ENCODE measurements at places on chromosomes 5 and 9.

DNA sequence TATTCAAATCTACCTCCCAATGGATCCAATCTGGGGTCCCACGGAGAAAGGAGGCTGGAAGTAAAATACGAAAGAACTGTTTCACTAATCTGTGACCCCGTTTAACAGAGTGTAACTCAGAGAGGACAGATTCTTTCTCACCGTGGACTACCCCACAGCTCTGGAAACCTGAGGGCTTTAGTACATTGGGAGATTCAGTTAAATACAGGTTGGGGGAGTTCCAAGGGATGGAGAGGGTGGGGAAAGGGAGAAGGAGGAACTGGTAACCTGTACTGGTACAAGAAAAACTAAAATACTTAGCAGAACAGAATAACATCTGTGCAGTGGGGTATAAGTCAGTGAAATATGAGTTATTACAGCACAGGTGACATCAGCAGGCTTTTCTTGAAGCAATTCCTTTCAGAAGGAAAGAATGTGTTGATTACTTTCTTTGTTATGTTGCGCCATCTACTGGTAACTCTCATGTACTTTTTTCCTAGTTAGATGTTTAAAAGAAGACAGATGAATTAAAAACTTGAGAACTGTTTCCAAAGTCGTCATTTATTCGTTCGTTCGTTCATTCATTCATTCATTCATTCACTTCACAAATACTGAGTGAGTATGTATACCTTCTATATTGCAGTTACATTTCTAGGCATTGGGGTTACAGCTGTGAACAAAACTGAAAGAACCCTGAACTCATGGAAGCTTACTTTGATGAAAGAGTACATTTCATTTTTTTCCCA, 30.0 kb upstream of the STOM start:
- DNase-seq, result no peak

GRCh38 chr9:31153250-31153840, 1231.1 kb upstream of the ACO1 start:
- no peak for DNase-seq

DNA sequence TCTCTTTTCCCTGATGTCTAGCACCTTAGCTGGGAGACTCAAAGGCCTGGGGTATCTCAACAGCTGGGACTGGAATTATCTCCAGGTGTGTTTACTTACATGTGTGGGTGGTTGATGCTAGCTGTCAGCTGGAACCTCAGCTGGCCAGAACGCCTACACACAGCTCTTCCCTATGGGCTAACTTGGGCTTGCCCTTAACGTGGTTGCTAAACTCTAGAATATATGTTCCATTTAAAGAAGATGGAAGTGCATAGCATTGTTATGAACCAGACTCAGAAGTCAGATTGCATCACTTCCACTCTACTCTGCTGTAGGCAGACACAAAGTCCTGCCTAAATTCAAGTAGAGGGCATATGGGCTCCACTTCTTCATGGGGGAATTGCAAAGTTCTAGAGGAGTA, 29.3 kb downstream of the SGCD start:
- DNase-seq, result no peak

DNA sequence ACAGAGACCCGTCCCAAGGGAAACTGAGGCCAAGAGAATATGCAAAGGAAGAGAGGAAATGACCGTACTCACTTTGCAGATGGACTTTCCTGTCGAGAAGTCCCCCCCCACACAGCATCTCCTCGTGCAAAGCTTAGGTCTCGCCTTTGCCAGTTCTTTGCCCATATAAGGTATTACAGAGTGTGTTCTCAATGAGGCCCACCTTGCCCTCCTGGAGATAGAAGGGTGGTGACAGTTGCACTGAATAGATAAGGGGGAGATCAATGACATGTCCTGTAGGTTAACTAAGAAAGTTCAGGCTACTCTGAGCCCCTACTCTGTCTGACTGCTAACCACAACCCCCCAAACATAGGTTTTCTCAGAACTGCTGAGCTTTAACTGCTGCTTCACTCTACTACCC, 68.2 kb upstream of the SPTLC1 start:
- DNase-seq, result no peak

DNA sequence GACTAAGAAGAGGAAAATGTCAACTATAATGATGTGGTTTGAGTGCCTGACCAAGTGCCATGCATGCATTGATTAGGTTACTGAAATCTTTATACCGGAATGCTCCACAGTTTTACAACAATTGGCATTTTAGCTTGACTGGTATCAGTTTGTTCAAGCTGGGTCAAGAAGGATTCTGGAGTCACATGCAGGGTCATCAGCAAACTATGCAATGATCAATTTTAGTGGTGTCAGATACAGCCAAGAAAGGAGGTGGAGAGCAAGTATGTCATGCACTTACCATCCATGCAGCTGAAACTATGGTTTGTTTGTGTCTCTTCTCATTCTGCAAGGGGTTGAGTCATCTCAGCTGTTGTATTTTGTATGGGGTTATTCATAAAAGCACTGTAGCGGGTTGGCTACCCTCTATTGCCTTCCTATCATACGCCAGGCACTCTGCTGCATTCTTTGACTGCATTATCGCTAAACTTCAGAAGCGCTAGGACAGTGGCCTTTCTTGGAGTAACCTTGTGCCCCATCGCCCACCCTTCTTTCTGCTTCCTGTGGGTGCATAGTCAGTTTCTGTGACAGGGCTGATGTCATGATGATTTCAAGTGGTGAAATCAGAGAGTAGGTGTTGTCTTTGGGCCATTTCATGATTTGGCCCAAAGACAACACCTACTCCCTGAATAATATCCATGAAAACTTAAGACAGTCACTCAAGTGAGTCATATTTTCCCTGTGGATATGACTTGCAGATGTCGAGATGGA, 145.4 kb downstream of the MTX3 start:
- no peak for DNase-seq

DNA sequence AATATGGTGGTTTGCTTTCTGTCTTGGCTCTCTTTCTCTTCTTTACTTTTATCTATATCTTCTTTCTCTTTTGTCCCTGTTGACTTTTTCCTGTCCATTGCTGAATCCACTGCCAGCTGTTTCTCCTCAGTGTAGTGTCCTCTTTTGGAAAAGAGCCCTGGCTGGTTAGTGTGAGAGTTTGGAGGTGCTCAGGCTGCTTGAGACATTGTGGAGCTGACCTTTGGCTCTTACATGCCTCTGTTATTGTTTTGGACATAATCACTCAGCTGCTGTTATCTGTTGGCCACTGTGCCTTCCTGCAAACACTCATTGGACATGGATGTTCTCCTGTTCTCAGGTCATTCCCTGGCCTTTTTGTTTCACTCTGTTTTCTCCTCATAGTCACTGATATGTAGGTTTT, 295.4 kb upstream of the RIOK2 start:
- DNase-seq, result no peak

GRCh38 chr9:127165116-127165515, 42.7 kb upstream of the ANGPTL2 start:
- peak; percentile 85 for DNase-seq

- no peak for DNase-seq
Measured at GRCh38 chr5:17497446-17497845, 585 bp upstream of the TAF11L2 start.

GRCh38 chr5:13328316-13328715, 616.2 kb downstream of the DNAH5 start:
- no peak for DNase-seq

- no peak for DNase-seq
Measured at GRCh38 chr5:168216989-168217388, 74.5 kb upstream of the WWC1 start.

DNA sequence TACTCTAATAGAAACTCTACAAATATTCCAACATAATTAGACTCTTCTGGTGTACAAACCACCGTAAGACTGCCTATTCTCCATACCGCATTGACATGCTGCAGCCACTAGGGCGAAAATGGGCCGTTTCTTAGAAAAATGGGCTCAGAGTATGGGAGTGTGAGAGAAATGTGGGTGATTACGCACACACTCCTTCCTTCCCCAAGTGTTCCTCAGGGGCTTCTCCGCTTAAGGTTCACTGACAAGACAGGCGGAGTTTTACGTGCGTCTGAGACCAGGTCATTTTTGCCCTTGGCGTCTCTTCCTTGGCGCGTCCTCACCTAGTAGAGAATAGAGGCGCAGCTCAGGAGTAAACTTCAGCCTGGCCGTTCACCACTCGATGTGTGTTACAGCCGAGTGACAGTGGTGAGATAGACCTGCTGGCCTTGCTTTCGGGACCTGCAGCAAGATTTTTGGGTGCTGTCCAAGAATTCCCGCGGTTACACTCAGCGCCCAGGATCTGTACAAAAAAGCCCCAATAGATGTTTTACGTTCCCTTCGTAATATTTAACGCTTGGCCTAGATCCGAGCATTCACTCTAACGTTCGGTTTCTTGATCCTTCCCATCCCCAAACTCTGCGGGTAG, 1.8 kb upstream of the NTRK2 start:
- no peak for DNase-seq

DNA sequence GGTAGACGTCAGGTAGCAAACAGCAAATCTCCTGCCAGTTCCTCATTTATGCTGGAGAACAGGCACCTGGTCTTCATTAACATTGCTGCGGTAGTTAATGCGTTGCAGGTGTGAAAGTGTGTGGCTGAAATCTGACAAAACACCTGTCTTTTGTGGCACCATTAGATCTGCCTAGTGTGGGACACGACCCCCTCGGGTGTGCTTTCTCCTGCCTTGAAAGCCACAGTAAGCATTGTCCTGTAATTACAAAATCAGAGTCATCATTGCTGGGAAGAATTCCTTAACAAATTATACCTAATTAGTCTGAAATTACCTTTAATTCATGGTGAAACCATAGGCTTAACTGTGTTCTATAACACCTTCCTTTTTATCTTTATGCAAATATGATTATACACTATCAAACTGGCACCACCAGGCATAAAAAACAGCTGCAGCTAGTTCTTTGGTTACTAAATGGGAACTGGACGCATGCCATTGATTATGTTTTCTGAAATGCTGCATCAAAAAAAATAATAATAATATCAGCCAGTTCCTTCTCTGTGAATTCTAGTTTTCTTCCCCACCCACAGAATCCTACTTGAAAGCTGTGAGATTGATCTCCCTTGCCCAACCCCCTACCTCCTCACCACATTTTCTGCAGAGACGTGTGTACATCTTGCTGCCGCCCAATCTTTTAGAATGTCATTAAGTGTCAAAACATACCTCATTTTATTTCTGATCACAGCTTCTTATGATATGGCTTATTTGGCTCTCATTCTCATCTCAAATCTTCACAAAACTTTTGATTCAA, 374.0 kb downstream of the NFIB start:
- no peak for DNase-seq

GRCh38 chr5:142079306-142079721, 29.3 kb upstream of the NDFIP1 start:
- DNase-seq, result no peak

DNA sequence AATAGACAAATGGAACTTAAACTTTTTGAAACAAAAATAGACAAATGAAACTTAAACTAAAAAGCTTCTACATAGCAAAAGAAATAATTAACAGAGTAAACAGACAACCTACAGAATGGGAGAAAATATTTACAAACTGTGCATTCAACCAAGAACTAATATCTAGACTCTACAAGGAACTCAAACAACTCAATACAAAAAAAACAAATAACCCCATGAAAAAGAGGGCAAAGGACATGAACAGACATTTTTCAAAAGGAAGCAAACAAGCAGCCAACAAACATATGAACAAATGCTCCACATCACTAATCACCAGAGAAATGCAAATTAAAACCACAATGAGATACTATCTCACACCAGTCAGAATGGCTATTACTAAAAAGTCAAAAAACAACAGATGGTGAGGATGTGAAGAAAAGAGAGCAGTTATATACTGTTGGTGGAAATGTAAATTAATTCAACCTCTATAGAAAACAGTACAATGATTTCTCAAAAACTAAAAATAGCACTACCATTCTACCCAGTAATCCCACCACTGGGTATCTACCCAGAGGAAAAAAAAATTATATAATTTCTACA, 170.8 kb upstream of the RGMB start:
- DNase-seq, result no peak

DNA sequence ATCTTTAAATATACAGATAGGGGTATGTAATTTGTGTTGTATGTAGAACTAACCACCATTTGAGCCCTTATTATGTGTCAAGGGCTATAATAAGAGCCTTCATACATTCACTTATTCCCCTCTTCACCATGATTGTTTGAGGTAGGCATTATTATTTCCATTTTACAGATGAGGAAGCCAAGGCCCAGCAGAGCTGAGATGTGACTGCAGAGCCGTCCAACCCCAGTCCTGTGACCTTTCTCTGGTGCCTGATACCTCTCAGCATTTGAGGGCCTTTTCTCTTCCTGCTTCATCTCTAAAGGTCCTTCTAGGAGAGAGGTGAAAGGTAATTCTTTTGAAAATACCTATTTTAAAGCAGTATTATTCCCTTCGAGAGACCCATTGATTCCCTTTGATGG, 37.3 kb downstream of the PIP5K1B start:
- no peak for DNase-seq

- DNase-seq, result no peak
Measured at GRCh38 chr9:134835448-134835847, 45.2 kb upstream of the FCN2 start.

DNA sequence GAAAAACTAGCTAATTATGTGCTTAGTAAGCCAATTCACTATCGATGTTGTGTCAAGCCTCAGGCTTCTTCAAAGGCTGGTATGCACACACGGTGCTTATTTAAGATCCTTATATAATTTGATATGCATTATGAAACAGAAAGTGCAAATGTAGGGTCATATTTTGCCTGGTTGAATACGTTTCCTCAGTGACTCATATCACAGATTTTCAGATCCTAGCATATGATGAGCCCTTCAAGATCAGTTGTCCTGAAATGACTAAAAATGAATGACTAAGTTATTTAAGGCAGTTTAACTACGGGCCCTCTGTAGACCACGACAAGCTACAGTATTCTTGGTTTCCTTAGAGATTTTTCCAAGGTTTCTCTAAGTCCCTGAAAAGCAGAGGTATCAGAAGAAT, 778.3 kb downstream of the PRELID2 start:
- DNase-seq, result no peak

DNA sequence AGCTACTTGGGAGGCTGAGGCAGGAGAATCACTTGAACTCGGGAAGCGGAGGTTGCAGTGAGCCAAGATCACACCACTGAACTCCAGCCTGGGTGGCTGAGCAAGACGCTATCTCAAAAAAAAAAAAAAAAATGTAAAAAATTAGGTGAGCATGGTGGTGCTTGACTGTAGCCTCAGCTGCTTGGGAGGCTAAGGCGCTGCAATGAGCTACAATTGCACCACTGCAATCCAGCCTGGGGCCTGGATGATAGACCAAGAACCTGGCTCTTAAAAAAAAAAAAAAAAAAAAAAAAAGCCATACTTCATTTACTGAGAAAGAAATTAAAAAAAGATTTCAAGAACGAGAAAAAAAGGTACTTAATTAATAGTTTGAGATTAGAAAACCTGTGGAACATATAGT, 62.1 kb downstream of the SVEP1 start:
- DNase-seq, result no peak

DNA sequence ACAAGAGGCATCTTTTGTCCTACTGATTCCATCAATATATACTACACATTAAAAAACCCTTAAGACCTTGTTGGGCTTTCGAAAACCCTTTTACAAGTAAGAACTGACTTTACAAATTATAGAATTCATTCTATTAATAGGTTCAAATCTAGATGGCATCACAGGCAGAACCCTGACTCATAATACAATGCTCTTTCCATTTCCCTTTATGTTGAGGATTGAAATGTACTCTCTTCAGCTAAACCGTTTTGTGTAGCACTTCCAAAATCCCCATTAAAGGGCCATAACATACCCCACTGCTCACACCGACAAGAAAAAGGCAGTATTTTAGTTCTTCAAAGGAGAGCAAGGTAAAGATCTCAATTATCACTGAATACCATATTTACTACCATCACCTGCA, 11.2 kb downstream of the CSNK1A1 start:
- no peak for DNase-seq

Data from WERI-Rb-1 (cell line).